ENCODE measurements at places on chromosomes 4 and X.

DNA sequence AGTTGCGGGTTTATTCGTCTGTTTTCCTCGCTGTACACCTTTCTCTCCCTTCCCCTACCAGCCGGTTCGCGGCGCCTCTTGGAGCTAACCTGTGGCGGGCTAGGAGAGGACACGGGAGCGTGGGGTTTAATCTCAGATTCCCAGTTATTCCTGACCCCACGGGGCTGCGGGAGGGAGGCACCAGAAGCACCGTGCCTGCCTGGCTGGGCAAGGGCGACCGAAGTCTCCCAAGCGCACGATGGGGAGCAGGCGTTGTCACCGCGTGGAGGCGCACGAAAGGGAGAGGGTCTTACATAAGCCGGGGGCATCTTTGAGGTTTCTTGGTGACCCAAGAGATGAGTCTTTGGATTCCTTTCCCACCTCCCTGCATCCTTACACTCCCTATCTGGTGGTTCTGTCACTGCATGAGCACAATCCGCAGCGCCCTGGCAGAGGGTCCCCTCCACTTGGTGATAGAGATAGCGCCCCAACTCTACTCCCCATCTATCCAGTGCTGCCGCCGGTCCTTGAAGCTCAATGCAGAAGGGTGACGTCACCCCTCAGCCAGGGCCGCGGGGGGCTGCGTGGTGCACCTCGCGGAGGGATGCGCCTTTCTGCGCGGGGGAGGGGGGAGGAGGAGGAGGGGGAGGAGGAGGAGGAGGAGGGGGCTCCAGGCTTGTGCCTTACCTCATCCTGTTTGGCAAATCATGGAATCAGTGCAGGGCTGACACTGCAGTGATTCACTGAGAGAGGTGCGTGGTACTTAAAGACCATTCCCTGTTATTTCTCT lies 793 bp downstream of the TSPAN7 start:
- DNase-seq, result no peak

DNA sequence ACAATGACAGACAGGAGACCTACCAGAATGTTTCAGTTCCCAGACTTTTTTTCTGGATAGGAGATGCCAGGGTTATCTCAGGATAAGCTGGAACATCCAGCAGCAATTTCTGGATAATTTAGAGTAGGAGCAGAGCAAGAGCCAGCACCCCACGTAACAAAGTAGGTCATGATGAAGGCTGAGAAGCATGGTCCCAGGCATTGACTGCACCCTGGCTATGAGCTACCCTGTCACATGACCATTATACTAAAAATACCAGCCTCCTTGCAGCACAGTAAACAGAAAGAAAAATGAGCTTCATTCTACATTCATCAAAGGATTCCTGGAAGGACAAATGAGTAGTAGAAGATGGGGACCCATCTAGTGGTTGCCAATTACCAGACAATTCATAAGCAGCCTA lies 247.4 kb upstream of the AR start:
- no peak for DNase-seq

- no peak for DNase-seq
Measured at GRCh38 chrX:1906028-1906427, 291.2 kb downstream of the ASMT start.

GRCh38 chr4:156476359-156476758 lies 495.2 kb downstream of the PDGFC start:
- DNase-seq, result no peak

GRCh38 chr4:48103483-48104139 lies 30.4 kb downstream of the TXK start:
- DNase-seq, result no peak

GRCh38 chrX:16547644-16548043 lies 102.3 kb upstream of the S100G start:
- no peak for DNase-seq

- no peak for DNase-seq
Measured at GRCh38 chr4:15925830-15926229, 12.7 kb downstream of the FGFBP1 start.

DNA sequence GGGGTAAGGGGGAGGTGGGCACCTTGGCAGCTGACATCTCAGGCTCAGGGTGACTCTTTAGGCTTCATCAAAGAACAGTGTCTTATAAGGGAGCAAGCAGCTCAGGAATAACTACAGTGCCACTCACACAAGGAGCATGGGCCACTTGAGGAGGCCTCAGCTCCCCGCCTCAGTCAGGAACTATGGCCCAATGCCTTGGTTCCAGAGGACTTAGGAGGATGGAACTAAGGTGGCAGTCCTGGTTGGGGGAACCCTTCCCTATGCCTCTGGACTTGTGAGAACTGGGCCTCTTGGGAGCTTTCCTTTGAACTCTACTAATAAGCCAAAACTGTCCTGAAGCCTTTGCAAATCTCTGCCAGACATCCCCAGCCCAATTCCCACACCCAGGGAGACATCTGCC lies 160.6 kb downstream of the EFNB1 start:
- no peak for DNase-seq

- DNase-seq, result no peak
Measured at GRCh38 chrX:38811515-38812243, 10.4 kb downstream of the MID1IP1 start.

DNA sequence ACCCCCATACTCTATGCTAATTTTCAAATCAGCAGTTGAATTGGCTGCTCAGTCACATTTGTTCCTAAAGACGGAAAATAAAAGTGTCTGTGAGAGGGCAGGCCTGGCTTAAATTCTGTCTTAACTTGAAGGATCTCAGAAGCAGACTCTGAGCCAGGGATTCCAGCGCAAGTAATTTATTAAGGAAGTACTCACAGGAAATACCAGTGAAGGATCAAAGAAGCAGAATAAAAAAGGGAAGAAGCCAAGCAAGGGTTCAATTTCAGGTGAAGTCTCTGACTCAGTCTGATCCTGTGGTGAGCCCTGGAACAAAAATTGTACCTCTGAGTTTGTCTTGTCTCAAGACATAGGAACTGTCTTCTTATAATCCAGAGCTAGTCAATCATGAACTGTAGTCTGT lies 52.2 kb downstream of the IL1RAPL1 start:
- no peak for DNase-seq

DNA sequence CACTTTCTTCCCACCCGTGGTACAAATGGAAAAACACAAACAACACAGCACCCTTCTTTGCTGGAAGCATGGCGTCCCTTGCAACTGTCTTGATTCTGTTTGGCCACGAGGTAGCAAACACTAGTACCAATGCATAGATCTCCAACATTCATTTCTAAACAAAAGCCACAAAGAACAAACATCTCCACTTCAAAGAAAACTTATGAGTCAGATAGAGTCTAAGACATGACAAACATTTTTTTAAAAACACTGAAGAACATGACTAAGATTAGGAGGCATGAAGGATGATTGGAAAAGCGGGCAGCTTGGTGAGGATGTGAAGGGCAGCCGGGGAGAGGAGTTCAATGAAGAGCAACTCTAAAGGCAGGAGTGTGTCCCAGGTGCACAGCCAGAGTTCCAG lies 197.6 kb upstream of the FAM9B start:
- no peak for DNase-seq

- no peak for DNase-seq
Measured at GRCh38 chr4:78904143-78904542, 35.1 kb downstream of the PAQR3 start.

- no peak for DNase-seq
Measured at GRCh38 chr4:176470671-176471070, 150.9 kb downstream of the SPCS3 start.

GRCh38 chrX:725971-726370 lies 95.4 kb downstream of the SHOX start:
- no peak for DNase-seq

- no peak for DNase-seq
Measured at GRCh38 chr4:8653326-8654000, 60.9 kb downstream of the CPZ start.

DNA sequence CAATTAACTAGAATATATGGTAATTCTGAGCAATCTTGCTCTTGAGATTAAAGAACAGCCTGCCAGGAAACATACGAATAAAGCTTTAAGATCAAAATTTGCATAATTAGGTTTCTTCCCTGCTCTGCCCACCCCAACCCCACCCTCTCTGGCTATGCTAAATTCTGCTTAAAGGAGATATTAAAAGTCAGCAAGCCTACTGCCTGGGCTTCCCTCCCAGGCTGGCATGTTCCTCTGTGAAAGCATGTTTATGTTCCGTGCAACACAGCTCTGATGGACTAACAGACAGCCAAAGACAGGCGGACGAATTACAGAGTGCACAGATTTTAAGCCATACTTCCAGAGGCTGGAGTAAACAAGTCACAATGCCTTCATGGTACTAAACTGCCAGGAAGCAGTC lies 28.4 kb downstream of the CD99L2 start:
- DNase-seq, result no peak

- DNase-seq, result no peak
Measured at GRCh38 chr4:87819281-87819919, 13.4 kb upstream of the MEPE start.

DNA sequence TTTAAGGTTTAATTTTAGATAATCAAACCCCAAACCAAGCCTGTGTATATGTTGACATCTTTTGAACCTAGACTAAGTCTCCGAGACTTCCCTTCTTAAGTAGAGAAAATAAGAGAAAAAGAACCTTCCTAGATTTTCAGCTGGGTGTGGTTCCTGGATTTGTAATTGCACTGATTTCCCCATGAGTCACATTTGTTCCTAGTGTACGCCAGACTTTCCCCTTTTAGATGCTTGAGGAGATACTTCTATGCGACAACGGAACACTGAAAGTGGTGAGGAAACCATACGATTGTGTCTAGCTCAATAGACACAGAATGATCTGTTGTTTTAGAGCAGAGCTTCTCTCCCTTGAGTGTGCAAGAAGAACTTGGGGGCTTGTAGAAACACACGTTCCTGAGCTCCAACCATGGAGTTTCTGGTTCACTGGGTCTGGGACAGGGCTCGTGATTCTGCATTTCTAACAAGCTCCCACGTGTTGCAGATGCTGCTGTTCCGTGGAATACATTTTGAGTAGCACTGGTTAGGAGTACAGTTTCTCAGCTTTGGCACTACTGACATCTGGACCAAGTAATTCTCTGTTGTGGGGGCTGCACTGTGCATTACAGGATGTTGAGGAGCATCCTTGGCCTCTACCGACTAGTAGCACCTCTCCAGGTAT lies 87.1 kb downstream of the AMELX start:
- DNase-seq, result no peak

DNA sequence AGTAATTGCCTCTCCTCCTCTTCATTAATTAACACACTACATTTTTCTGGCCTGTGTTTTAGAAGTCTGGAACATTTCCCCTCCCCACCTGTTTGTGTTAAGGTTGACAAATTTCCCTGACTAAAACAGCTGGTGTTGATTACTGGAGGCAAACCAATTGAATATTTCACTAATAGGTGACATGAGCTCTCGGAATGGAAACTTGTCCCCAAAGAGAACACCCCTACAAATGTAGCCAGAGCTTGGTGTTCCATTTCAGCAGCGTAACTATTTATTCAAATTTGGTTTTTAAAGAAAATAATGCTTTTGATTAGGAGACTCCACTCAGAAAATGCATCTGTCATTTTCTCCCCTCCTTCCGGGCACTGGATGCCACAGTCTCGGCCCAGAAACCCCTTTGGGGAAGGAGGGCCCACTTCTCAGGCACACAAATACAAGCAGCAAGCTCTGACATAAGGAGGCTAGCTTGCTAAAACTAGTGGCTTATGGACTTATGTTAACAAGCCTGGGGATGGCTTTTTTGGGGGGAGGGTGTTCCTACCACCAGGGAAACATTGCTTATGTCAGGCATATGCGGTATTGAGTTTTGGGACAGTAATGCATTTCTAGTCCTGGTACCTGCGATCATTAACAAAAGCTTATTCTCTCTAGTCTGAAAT lies 2.2 kb downstream of the RNF150 start:
- no peak for DNase-seq

- DNase-seq, result no peak
Measured at GRCh38 chr4:178633263-178633662, 1191.0 kb upstream of the AGA start.

- no peak for DNase-seq
Measured at GRCh38 chr4:185583813-185584212, 48.5 kb upstream of the PDLIM3 start.

- peak; percentile 14 for DNase-seq
Measured at GRCh38 chrX:77668391-77669237, 117.4 kb downstream of the ATRX start.
